GM18507 (cell line): ENCODE measurements at places on chromosomes 5 and 9.

- DNase-seq = no peak
Measured at GRCh38 chr5:149552553-149553160, 1.4 kb upstream of the CSNK1A1 start.

- DNase-seq = no peak
Measured at GRCh38 chr5:110161162-110161561, 471.4 kb downstream of the MAN2A1 start.

GRCh38 chr9:77597057-77597456 lies 51.1 kb downstream of the GNA14 start:
- DNase-seq = no peak

- DNase-seq = no peak
Measured at GRCh38 chr9:125659954-125660353, 47.1 kb downstream of the MAPKAP1 start.

DNA sequence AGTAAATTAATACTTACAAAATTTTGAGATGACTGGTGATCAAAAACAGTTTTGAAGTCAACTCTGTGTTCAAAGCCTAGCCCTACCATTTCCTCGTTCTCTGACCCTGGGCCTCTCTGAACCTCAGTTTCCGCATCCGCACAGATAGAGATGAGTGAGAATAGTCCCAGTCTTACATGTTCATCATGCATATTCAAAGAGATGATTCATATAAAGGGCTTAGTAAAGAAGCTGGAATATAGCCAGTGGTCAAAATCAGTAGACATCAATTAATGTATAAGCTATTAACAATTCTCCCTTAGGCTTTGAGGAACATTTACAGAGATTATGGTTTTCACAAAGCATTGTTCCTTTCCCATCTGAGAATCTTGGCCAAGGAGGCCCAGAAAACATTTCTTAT lies 250.6 kb downstream of the SPOCK1 start:
- no peak for DNase-seq

GRCh38 chr5:10699987-10700386 lies 61.0 kb downstream of the DAP start:
- no peak for DNase-seq

GRCh38 chr9:133910855-133911514 lies 81.1 kb downstream of the VAV2 start:
- no peak for DNase-seq

GRCh38 chr9:33263131-33264002 lies 1.1 kb downstream of the BAG1 start:
- no peak for DNase-seq

DNA sequence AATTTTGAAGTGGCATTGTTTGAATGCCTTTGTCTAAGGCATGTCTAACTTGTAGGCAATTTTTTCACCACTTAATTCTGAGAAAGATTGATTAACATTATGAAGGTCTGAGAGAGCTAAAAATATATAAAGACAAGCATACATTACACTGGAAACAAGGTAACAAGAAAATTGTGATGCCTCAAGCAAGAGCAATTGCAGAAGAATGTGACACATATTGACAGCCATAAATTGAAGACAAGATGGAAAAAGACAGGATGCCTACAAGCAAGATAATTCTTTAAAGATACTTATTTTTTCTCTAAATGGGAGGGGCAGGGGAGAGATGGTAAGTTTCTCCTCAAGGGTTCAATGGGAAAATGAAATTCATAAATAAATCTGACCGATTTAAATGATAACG lies 103.1 kb upstream of the CYLC2 start:
- no peak for DNase-seq

DNA sequence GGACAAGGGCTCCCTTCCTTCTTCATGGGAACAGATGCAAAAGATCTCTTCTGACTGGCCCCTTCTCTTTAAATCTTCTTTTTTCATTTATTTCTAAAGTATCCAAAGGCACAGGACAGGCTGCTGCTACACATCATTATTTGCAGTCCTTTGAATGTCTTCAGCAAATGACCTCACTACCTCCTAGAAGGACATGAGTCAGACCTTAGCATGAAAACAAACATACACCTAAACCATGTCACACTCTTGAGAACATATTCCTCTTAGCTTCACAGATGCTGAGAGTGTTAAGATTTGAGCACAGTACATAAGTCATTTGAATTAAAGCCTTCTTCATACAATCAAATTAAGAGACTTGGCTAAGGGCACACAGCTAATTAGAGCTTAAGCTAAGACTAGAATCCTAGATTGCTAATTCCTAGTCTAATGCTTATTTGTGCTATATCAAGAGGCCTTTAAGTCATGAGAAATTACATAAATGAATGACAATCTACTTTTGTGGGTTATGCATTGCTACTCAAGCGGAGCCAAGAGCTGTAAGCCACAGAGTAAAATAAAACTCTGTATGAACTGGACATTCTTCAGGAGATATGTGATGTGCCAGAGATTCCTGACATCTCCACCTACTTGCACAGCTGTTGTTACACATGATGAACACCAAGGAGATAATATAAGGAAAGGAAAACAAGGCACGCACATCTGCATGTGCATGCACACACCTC lies 109.1 kb upstream of the PTGER4 start:
- DNase-seq = no peak

DNA sequence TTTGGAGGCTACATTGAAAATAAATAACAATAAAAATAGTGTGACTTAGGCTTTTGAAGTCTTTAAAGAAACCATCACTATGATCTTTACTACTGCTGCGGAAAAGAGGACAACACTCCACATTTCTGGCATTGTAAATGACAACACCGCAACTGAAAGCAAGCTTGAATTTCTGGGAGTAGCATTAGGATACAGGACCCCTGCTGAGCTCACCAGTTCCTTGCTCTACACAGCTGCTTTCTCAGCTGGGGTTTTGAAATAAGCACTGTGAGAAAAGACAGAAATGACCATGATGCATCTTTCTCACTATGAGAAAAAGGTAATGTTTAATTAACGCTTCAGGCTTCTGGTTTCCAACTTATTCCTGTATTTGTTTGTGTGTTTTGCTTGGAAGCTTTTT lies 168.0 kb downstream of the TAF11L14 start:
- no peak for DNase-seq

DNA sequence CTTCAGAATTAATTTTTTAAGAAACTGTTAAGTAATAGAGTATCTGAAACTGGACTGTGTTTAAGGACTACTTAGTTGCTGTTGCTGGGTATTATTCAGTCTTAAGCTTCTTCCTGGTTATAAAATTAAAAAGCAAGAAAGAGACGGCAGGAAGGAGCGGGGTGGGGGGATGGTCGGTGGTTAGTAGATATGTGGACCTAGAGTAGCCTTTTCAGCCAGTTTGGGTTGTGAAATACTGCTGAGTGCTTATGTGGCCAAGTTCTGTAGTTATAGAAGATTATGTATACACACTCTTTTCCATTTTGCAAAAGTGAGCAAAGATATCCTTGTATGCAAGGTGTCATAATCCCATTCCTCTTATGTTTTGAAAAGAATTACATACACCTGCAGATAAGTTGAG lies 28.5 kb downstream of the TRIO start:
- no peak for DNase-seq

DNA sequence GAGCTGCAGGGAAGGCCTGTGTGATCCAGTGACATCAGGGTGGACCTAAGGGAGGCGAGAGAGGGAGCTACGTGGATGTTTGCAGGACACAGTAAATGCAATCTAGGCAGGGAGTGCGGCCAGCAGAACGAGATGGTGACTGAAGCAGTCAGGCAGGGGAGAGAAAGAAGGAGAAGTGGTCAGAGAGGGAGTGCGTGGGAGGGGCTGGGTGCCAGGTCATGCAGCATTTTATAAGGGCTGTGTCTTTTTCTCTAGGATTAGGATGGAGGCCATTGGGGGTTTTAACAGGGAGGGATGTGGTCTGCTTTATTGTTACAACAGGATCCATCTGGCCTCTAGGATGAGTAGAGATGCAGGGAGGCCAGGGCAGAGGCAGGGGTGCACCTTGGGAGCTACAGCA lies 80.4 kb downstream of the DCP2 start:
- DNase-seq = no peak

DNA sequence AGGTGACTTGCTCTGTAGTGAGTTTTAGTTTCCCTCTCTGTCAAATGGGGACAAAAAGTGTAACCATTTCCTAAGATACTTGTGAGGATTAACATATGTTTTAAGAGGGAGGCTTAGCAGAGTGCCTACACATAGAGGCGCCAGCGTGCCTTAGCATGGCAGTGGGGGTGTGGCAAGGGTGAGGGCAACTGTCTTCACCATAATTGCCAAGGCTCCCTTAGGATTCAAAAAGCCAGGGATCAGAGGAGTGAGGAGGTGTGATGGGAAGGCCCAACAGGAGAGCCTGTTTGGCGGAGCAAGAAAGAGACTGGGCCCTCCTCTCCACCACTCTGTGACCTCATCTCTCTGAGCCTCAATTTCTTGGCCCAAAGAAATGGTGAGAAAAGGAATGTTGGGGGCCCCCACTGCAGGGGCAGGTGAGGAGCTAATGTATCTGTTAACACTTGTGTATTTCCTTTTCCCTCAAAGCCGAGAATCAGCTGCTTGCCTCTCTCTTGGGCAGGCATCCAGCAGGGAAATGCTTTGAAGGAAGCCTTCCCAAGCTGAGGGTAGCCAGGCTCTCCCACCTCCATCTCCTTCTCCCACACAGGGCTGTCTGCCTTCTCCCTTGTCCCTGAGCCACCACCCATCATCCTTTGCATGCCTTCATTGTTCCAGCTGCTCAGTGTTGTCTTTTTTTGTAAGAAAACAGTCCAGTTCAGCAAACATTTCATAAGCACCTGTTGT lies 76.0 kb downstream of the DAB2IP start:
- no peak for DNase-seq

DNA sequence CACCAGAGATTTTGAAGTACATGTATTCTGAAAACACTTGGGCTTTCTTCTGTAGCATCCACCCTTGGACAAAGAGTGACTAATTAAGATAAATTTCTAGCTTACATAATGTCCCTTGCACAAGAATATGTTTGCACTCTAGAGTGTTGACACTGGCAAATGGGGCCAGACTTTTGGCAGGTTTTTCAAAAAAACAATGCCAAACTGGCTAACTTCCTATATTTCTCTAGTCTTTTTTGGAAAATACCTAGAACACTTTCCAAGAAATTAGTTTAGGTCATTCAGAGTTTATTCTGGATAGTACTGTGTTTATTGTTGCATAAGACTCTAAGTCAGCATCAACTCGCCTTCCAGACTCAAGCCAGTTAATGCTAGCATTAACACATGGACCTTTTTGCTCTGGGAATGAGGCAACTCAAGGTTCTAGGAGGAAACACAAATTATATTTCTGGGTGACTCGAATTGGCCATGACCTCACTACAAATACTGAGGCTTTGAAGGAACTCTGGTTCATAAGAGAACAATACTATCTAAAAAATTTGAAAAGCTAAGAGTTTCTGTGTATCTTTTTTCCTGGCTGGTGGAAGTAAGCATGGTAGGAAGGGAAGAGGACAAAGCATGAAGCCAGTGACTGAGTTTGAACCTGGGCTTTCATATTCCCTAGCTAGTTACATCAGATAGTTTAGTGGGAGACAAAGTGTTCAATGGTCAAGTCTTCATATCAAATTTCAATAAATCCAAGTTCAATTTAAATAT lies 101.6 kb downstream of the NREP start:
- DNase-seq = no peak

DNA sequence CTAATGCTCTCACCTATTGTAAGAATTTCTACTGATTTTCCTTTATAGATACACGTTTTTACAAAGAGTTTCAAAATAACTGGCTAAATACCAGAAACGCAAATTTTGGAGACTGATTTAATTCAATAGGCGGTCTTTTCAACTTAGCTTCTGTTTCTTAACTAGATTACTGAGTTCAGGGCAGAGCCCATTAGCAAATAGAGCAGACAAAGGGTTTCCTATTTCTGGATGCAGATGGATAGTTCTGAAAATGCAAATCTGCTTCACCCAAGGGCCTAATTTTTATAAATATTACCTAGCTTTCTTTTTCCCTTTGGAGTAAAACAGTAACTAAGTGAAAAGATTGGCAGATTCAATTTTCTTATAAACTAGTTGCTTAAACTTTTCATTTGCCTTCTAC lies 13.6 kb upstream of the KIAA1958 start:
- DNase-seq = no peak

DNA sequence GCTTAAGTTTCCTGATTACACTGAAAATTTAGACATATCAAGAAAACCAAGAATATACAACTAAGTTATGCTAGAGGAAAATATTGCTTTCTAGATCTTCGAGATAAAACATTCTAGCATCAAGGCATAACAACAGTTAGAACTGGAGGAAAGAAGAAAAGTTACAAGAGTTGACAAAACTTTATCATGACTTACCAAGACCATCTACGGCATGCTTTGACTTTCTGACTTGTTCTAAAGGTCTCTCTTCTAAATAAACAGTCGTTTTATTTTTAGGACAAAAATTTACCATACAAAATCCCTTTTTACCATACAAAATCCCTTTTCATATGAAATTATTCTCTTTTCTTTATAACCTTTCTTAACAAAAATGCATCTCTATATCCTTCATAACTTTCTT lies 1110.1 kb upstream of the CDH10 start:
- no peak for DNase-seq

DNA sequence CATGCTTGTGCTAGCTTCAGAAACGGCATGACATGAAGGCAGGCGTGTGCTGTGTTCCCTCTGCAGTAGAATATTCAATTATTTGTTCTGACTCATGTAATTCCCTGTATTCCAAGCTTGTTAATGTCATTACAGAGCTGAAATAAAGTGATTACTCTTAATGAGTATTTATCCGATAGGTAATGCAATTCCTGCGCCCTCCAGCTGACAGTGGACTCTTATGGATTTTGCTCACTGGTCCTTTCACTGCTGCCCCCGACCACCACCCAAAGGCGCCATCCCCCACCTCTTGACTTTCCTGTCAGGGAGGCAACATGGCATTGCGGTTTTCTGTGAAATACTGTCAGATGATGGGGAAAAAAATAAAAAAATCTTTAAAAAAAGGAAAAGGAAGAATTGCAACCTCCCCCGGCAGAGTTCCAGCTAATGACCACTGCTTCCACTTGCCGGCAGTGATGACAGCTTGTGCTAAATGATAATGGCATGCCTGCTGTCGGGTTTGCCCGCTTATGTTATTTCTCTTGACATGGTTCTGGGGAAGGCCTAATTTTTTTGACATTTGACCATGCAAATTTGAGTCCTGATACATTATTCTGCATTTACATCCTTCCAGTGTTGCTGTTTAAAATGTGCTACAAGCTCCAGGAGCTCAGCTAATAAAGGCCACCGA lies 335.3 kb upstream of the ADAMTS16 start:
- DNase-seq = no peak

- no peak for DNase-seq
Measured at GRCh38 chr9:18394847-18395351, 79.1 kb upstream of the ADAMTSL1 start.

- DNase-seq = no peak
Measured at GRCh38 chr9:107142896-107143603, 140.0 kb upstream of the RAD23B start.

GRCh38 chr9:69603656-69604055 lies 68.5 kb downstream of the APBA1 start:
- DNase-seq = no peak

GRCh38 chr9:99294850-99295461 lies 72.9 kb downstream of the SEC61B start:
- DNase-seq = no peak
